Stimulated activated CD4-positive, alpha-beta T cell treated with anti-CD3 and anti-CD28 coated beads, Interleukin-12 subunit alpha, Interleukin-12 subunit beta, amount 100 ng/mL, for 48 hours (primary cell): ENCODE measurements at places on chromosomes 13 and 19.

- DNase-seq = no peak
Measured at GRCh38 chr13:93262729-93263345, 36.2 kb downstream of the GPC6 start.

- no peak for DNase-seq
Measured at GRCh38 chr19:53388168-53388567, 6.8 kb upstream of the ZNF765 start.

DNA sequence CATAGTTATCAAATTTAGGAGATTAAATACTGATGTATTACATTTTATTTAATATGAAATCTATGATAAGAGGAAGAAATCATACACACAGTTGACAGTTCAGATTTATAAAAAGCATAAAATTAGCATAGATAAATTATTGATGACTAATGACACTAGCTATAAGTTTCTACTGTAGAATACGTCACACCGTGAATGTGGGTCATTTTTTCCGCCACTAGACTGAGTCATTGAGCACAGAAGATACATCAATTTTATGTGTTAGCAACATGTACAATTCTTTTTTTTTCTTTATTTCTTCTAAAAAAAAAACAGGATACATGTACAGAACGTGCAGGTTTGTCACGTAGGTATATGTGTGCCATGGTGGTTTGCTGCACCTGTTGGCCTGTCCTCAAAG is 22.2 kb downstream of the AP2S1 start:
- DNase-seq = peak; percentile 55

GRCh38 chr13:32126278-32126677 is 94.7 kb downstream of the FRY start:
- DNase-seq = no peak

- no peak for DNase-seq
Measured at GRCh38 chr19:46783670-46784069, 4.7 kb downstream of the SLC1A5 start.

DNA sequence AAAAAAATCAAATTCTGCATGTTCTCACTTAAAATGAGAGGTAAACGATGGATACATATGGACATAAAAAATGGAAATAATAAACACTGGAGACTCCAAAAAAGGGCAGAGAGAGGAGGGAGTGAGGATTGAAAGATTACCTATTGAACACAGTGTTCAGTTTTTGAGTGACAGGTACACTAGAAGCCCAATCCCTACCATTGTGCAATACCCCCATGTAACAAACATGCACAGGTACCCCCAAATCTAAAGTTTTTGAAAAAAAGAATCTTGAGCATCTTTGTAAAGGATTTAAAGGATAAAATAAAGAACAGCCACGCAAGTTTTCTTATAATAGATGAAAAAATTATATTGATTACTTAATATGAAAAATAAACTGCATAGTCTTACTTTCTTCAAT is 16.7 kb upstream of the CLC start:
- no peak for DNase-seq

DNA sequence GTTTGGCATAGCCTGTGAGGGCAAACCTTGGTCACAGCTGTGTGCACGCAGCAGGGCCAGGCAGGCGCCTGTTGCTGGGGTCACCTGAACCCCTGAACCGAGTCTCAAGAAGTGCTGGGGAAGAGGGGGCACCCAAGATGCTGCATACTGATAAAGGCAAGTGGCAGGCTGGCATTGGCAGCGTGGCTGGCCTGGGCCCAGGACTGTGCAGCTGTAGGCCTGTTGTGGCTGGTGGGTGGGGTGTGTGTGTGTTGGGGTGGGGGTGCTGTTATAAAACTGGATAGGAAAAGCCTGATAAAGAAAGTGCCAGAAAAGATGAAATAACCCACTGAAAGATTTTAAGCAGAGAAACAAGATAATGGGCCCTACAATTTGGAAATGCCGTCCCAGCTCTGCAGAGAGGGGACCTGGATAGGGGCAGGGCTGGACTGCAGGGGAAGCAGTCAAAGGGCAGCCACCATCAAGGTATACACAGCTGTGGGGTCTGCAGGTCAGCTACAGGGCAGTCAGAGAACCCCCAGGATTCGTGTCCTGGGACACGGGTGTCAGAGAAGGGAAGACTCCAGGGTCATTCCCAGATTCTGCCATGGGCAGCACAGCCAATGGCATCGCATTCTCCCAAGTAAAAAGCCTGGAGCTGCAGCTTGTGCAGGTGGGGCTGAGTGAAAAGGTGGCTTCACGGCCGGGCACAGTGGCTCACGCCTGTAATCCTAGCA is 33.2 kb downstream of the CILP2 start:
- no peak for DNase-seq

GRCh38 chr13:23506071-23506806 is 64.0 kb upstream of the TNFRSF19 start:
- no peak for DNase-seq

DNA sequence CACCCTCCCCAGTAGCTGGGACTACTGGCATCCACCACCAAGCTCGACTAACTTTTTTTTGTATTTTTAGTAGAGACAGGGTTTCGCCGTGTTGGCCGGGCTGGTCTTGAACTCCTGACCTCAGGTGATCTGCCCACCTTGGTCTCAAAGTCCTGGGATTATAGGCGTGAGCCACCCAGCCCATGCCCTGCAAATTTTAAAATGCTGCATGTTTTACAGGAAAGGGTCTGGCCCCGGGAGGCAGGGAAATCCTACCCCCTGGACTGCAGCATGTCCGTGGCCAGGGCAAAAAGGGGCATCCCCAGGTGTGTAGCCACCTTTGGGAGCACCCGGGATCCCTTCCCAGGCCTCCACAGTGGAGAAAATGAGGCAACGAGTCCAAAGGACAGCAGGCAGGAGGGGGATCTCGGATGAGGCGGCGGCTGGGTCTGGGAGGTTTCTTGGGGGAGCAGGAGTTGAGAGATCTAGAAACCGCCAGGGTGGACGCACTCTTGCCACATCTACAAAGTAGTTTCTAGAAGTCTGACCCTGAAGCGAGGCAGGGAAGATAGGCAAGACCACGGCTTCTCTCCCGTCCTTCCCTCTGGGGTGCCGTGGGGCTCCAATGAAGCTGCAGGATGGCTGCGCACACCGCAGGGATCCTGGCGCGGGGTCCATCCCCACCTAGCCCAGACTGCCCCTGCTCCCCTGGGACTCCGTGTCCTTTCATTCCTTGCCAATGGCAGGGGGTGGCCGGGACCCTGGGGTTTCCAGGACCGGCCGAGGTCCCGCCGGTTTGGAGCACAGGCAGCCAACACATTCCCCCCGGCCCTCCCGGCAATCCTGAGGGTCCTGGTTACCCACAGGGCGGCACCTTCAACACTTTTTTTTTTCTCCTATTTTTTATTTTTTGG is 21.3 kb upstream of the ZBTB7A start:
- DNase-seq = no peak

GRCh38 chr13:59991395-59991794 is 172.3 kb downstream of the DIAPH3 start:
- DNase-seq = no peak

- DNase-seq = no peak
Measured at GRCh38 chr13:109568339-109568818, 218.0 kb downstream of the IRS2 start.

DNA sequence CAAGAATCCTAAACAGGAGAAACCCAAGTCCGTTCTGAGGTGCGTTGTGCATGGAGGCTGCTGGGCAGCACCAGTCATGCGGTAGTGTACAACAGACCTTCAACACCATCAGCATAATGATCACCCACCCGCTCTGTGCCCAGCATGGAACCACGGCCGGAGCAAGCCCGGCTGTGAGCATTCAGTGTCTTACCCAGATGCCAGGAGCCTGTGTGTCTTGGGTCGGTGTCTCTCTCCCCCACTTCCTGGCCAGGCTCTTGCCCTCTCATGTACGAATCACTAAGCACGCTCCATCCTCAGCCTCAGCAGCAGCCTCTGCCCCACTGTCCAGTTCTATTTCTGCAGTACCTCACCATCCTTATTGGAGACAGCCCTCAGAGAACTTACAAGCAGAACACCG is 231.6 kb upstream of the IRS2 start:
- DNase-seq = no peak

DNA sequence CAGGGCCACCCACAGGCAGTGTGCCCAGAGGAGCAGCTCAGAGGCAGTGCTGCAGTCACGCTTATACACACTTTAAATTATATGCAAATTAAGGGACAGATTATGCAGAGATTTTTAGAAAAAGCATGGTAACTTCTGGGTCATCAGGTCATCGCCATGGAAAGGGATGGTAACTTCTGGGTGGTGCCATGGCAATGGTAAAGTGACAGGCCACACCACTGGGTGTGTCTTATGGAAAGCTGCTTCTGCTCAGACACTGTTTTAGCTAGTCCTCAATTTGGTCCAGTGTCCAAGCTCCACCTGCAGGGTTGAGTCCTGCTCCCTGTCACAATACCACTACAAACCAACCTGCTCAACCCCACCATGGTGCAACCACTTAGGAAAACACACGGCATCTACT is 29.9 kb upstream of the LSM14A start:
- no peak for DNase-seq

DNA sequence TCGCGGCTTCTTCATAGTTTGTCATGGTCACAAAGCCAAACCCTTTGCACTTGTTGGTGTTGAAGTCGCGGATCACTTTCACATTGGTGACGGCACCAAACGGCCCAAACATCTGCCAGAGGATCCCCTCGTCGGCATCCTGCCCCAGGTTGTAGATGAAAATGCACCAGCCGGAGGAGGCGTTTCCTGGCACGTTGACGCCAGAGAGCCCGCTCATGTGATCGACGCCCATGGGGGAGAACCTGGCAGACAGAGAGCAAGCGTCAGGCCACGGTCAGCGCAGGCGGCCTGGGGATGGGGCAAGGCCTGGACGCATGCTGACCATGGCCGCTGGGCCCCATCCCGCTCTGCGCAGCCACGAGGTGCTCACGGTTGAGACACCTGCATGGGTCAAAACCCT is 20.1 kb upstream of the TIMM44 start:
- no peak for DNase-seq

- no peak for DNase-seq
Measured at GRCh38 chr13:72062566-72062965, 195.6 kb upstream of the DACH1 start.

- no peak for DNase-seq
Measured at GRCh38 chr13:114027826-114028225, 54.0 kb upstream of the C13orf46 start.

GRCh38 chr13:91302111-91302510 is 45.4 kb upstream of the MIR17HG start:
- DNase-seq = no peak

DNA sequence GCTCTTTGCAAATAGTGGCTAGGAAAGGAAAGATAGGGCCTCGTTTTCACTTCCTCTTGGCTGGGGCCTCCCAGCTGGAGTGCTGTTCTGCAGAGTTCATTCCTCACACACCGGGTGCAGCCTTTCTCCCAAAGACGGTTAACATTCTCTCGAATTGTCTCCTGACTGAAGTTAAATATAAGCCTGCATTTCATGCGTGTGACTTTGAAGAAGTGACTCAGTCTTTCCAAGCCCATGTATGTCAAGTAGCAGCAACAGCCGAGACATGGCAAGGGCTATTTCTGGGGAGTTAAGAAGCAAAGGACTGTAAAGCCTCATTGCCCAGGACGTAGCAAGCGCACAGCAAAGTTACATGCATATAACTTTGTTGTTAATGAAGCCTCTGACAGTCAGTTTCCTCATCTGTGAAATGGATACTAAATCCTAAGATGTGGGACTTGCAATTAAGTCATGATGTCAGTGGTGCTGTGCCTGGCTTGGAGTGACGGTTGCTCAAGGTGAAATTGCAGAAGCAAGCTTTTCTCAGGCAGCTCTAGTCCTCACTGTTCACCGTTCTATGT is 502.4 kb downstream of the MYO16 start:
- DNase-seq = no peak

DNA sequence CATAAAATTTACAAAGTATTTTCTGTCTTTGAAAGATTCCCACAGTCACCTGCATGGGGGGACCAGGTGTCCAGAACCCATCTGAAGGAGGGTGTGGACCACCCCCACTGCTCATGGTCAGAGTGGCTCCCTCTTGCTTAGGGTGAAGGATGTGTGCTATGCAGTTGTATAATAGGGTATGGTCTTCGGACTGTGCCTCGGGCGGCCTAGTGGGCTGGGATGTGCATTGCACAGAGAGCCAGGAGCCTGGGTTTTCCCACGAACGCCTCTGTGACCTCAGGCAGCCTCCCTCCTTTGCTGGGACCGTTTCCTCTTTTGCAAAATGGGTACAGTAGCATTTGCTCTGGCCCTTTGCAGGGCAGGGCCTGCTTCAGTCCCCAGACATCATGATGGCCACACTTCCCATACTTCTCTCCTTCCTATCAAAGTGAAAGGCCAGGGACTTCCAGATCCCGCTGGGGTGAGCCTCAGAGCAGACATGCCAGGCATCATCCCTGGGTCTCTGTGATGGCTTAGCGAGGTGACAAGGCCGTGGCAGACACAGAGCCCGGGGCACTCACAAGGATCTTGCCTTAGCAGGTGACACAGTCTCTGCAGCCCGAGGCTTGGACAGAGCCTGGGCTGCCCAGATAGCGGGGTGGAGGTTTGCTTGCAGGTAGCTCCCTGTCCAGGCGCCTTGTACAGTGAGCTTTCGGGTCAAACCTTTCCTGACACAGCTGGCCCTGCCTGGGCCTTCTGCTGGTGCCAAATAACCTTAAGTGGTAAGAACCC is 59.4 kb upstream of the ZNF536 start:
- DNase-seq = no peak

GRCh38 chr13:112928972-112929782 is 39.8 kb upstream of the MCF2L start:
- DNase-seq = no peak

GRCh38 chr13:52961256-52961910 is 67.2 kb upstream of the OLFM4 start:
- DNase-seq = no peak

DNA sequence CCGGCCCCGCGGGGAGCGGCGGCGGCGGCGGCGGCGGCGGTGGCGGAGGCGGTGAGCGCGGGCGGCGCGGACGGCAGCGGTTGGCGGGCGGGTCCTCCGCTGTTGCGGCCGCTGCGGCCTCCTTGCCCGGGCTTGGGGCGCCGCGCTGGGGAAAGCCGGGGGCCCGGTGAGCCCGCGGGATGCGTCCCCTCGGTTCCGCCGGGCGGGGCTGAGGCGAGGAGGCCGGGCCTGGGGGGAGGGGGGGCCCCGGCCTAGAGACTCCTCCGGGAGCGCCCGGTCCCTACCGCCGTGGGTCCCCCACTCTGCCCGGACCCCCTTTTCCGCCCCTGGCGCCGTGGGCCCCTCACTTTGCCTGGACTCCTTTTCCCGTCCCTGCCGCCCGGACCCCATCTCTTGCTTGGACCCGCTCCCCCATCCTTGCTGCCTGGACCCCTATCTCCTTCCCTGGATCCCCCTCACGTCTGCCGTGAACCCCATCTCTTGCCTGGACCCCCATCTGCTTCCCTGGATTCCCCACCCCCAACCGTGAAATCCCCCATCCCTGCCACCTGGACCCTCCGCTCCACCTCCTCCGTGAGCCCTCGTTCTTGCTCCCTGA is 28.6 kb upstream of the NDUFS7 start:
- no peak for DNase-seq
